WTC11 (cell line): ENCODE measurements at places on chromosomes 4 and X. TPM values are rescaled to one million over a fixed set of nuclear protein-coding genes. Genes with fewer than 3 reads are reported as not detected.
A peak's percentile ranks its signal among the peaks of the same experiment; 100 is the strongest.

- no peak for DNase-seq
- no peak overlapping the region for H3K4me3 ChIP-seq
- H3K36me3 ChIP-seq, result no peaks in the 10 kb centered on the region
- H3K27ac ChIP-seq, result peak overlapping the region; percentile 76; the same call in 1 of the 2 replicates
- no peaks in the 10 kb centered on the region for H3K27me3 ChIP-seq
These were observed 4.8 kb upstream of the GYG2 start for GRCh38 chrX:2823795-2824386.

DNA sequence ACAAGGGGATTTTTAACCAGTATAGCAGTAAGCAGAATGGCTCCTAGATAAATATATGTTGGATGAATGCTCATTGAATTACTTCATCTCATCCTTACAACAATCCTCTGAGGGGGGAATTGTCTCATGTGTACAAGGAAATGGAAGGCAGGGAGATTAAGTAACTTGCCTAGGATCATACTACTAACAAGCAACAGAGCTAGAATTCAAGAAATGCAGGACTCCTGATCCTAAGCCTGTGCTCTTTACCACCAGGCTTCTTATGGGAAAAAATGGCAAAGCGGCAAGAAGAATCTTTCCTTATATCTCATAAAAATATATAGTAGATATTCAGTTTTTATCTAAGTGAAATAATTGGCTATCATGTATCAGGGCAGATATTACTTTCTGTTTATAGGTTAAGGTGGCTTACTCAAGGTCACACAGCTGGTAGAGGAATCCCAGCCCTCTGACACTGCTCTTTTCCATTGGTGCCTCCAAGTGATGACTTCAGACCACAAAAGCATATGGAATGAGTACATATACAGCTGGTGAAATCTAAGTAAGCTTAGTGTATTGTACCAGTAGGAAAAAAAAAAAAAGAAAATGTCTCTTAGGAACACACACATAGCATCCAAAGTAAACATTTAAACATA, 2.1 kb downstream of the ABHD18 start:
- no peak overlapping the region for H3K27ac ChIP-seq
- no peak for DNase-seq
- H3K4me3 ChIP-seq, result peak overlapping the region; percentile 12
- H3K27me3 ChIP-seq, result no peaks in the 10 kb centered on the region

DNA sequence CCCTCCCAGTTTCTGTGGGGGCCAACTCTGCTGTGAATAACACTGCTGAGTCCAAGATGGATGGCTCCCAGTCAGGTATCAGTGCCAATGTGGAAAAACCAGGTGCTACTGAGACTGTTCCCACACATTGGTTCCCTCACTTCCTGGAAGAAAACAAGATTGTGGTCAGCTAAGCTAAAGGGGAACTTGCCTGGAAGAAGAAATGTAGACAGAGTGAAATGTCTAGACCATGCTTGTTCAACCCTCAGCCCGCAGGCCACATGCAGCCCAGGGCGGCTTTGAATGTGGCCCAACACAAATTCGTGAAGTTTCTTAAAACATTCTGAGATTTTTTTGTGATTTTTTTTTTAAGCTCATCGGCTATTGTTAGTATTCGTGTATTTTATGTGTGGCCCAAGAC, 28.6 kb upstream of the UTP14A start:
- no peak for DNase-seq
- H3K27me3 ChIP-seq, result no peaks in the 10 kb centered on the region; the same call in 1 of the 2 replicates
- H3K4me3 ChIP-seq, result no peak overlapping the region
- peaks cover 4% of the 10 kb centered on the region; the same call in 1 of the 2 replicates for H3K36me3 ChIP-seq
- peaks cover 4% of the 10 kb centered on the region for H3K4me1 ChIP-seq

DNA sequence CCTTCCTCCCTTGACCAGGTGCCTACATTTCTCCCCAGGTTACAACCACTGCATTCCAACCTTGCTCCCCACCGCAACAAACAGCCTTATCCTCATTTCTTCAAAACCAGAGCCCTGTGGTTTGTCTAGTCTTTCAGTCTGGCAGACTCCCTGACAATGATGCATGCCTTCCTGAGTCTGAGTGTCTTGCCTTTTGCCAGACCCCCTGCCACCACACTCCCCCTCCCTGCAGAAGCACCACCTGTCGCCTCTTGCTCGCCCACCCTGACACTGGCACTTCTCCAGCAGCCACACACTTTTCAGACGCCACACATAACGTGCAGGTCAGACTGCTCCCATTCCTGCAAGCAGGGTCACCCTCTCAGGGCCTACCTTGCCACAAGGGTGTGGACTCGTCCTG, 349.2 kb upstream of the NOCT start:
- no peaks in the 10 kb centered on the region for H3K36me3 ChIP-seq
- no peak overlapping the region for H3K27ac ChIP-seq
- H3K4me3 ChIP-seq, result no peak overlapping the region
- DNase-seq, result no peak
- H3K27me3 ChIP-seq, result peaks cover 8% of the 10 kb centered on the region; the same call in 1 of the 2 replicates

DNA sequence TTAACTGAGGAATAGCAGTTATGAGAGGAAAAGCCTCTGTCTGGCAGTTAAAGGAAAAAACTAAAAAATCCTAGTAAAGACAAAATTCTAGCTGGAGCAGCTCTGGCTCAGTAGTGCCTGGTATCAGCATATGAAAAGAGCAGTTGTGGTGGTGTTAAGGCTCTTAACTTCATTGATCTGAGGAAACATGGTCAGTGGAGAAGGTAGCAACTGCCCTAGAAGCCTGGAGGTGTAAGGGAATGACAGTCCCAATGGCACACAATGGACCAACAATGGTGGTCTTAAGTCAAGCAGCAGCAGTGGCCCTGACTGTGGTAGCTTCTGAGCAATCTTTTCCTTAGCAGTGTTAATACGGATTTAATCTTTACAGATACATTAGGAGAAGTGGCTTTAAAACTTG, 189.6 kb upstream of the POF1B start:
- no peaks in the 10 kb centered on the region for H3K36me3 ChIP-seq
- no peak overlapping the region for H3K4me3 ChIP-seq
- H3K27ac ChIP-seq, result no peak overlapping the region

DNA sequence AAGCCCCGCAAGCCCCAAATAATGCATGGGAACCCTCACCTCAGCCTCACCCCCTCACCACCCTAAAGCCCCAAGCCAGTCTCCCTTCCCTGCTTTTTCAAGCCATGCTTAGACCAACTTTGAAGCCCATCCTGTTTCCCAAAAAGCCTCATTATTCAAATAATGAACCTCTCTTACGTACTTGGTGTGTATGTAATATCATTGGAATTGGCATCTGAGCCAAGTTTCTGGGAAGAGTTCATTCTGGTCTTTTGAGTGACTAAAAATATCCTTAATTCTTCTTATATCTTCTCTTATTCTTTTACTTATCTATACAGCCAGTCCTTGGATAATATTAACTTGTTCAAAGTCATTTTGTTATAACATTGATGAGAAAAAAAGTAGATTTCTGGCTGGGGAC, 875.8 kb upstream of the SLIT2 start:
- H3K27me3 ChIP-seq, result no peaks in the 10 kb centered on the region; the same call in 1 of the 2 replicates
- H3K4me3 ChIP-seq, result no peak overlapping the region
- no peak overlapping the region for H3K27ac ChIP-seq
- H3K36me3 ChIP-seq, result no peaks in the 10 kb centered on the region
- no peaks in the 10 kb centered on the region for H3K4me1 ChIP-seq

DNA sequence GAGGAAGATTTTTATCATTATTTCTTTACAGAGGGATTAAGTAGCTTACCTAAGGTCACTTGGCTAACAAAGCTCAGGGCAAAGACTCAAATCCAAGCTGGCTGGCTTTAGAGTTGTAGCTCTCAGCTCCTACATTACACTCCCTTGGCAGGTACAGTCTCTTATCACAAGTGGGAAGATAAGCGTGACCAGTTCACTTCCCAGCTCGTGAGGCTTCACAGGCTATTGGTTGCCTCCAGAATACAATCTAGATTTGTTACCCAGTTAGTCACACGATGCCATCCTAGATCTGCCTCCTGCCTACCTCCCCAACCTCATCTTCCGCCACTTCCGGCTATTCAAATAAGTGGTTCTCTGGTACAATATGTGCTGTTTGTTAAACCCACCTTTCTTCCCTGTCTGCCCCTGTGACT, 3.7 kb downstream of the MMRN1 start:
- DNase-seq, result no peak
- no peaks in the 10 kb centered on the region for H3K27me3 ChIP-seq
- H3K36me3 ChIP-seq, result no peaks in the 10 kb centered on the region
- no peak overlapping the region for H3K27ac ChIP-seq
- H3K4me1 ChIP-seq, result no peaks in the 10 kb centered on the region

- DNase-seq, result no peak
- no peaks in the 10 kb centered on the region for H3K36me3 ChIP-seq
- no peak overlapping the region for H3K27ac ChIP-seq
These were observed 64.0 kb downstream of the OR13H1 start for GRCh38 chrX:131607792-131608369.

- no peak overlapping the region for H3K27ac ChIP-seq
- peaks cover 7% of the 10 kb centered on the region; the same call in 1 of the 2 replicates for H3K4me1 ChIP-seq
- no peak for DNase-seq
- H3K36me3 ChIP-seq, result peaks cover 9% of the 10 kb centered on the region; the same call in 1 of the 2 replicates
These were observed 172.1 kb upstream of the MAGEE2 start for GRCh38 chrX:75957107-75957610.

DNA sequence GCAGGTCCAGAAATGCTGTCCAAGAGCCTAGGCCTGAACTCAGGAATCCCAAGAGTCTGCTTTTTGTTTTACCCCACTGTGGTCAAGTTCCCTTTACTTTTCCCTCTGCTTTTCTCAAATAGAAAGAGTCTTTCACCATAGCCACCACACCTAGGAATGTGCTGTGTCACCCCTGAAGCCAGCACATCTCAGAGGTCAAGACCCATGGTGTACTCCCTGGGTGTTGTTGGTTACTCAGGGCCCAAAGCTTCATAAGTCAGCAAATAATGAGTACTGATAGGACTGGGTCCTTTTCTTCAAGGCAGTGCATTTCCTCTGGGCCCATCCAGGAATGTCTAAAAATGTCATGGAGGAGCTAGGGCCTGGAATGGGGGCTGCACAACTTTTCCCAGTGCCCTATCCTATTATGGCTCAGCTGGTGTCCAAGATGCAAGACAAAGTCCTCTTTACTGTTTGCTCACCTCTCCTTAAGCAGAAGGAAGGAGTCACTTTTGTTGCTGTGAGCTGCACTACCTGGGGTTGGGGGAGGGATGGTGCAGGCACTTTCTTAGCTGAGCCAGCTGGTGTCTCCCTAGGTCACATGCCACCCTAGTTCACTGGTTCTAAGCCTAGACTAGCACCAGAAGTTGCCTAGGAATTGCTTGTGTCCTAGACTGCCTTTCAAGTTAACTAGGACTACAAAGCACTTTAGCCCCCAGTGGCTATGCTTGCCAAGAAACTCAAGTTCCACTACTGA, 62.4 kb upstream of the RXFP1 start:
- H3K27me3 ChIP-seq, result no peaks in the 10 kb centered on the region
- no peaks in the 10 kb centered on the region for H3K4me1 ChIP-seq
- no peaks in the 10 kb centered on the region for H3K36me3 ChIP-seq
- no peak overlapping the region for H3K27ac ChIP-seq
- no peak for DNase-seq

DNA sequence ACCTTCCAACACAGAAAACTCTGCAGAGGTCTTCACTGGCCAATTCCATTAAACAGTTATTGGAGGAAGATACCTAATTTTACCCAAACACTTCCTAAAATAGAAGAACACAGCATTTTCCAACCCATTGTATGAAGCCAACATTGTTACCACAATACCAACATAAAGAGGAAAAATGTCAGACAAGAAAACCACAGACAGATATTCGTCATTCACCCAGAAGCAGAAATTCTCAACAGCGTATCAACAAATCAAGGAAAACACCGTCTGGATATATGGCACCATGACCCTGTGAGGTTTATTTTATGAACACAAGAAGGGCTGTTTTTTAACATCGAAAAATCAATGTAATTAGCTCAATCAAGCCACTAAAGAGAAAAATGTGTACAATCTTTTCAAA, 255.6 kb downstream of the ASMT start:
- H3K36me3 ChIP-seq, result no peaks in the 10 kb centered on the region
- H3K4me3 ChIP-seq, result no peak overlapping the region
- DNase-seq, result no peak
- H3K27me3 ChIP-seq, result no peaks in the 10 kb centered on the region
- H3K27ac ChIP-seq, result no peak overlapping the region

GRCh38 chr4:108334031-108334430, 165.3 kb upstream of the LEF1 start:
- H3K4me3 ChIP-seq, result no peak overlapping the region
- peaks cover 2% of the 10 kb centered on the region; the same call in 1 of the 2 replicates for H3K27me3 ChIP-seq
- no peak for DNase-seq

GRCh38 chrX:148422526-148422925, 77.9 kb upstream of the AFF2 start:
- H3K27me3 ChIP-seq, result peaks cover 59% of the 10 kb centered on the region
- H3K27ac ChIP-seq, result no peak overlapping the region
- no peak for DNase-seq
- no peaks in the 10 kb centered on the region; the same call in 1 of the 2 replicates for H3K36me3 ChIP-seq

PNMA6F gene
- 0.13 to 0.30 TPM (median 0.23 TPM) in 3 replicates for total RNA-seq

TCEAL6 gene
- 0.62 to 1.1 TPM (median 0.81 TPM) in 3 replicates for total RNA-seq

CDX4 gene
- total RNA-seq, result 2.4 to 5.2 TPM (median 4.6 TPM) in 3 replicates

CFP gene
- 2.0 to 3.4 TPM (median 2.8 TPM) in 3 replicates for total RNA-seq

LONRF3 gene
- total RNA-seq, result 0.09 to 0.18 TPM in 2 of 3 replicates, not detected in the other
